ENCODE measurements at places on chromosomes 4 and X.

DNA sequence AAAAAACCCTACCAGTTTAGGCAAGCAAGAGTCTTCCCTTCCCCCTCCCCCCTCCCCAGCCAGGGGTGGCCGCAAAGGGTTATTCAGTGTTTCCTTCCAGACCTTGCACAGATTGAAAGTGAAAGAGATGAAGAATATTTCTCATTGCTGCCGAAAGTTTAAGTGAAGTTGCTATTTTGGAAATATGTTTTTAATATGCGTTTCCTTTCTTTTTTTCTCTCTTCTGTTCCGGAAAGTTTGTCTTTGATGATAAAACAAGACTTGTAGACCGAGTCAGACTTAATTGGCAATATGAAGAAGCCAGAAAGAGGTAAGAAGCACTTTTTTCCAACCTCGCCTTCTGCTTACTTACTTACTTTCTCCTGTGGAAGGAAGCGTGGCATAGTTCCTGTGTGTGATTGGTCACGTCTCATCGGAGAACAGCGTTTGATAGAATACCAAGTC lies 58.5 kb upstream of the CLCN4 start:
- DNase-seq = no peak

- DNase-seq = no peak
Observed at GRCh38 chr4:147753047-147753446, 21.2 kb downstream of the ARHGAP10 start.

GRCh38 chr4:124343661-124344171 lies 368.8 kb downstream of the ANKRD50 start:
- no peak for DNase-seq

DNA sequence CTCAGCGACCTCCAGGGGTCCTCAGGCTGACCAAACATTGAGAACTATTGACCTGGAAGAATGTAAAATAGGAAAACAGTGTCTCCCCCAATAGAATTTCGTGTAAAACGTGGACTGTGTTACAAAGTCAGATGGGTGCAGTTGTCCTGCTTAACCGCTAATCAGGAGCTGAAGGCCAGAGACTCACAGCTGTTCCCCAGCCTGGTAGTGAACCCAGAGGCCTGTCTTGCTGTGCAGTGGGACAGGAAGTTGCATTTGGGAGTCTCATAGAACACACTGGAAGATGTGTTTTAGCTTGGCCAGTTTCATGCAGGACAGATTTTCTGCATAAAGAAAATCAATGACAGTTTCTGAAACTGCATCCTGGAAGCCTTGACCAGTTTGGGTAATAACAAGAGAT lies 151.5 kb downstream of the PTTG2 start:
- no peak for DNase-seq

DNA sequence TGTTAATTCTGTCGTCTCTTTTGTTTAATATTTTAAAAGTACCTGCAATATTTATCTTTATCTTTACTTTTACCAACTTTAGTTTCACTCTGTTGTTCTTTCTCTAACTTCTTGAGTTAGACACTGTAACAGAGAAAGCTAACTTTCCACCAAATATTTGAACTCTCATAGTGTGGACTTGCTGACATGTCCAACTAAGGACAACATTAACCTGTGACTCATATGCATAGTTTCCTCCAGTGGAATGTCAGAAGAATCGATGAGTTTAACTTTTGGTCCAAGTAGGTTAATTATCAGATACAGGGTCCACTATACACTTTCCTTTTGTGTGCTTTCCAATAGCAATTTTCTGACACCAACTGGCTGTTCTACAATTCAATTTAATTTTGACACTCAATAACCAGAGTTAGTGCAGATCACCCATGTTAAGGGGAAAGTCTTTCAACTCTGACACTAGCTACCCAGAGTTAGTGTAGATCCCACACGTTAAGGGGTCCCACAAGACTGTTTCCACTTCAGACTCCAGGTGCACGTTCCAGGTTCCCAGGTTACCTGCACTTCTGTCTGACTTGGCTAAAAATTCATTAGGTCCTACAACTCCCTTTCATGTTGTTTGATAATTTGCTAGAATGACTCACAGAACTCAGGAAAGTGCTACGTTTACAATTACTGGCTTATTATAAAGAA lies 559.0 kb upstream of the AMOT start:
- no peak for DNase-seq

- DNase-seq = no peak
Observed at GRCh38 chr4:52904421-52904820, 42.3 kb downstream of the RASL11B start.

GRCh38 chr4:119735165-119735651 lies 106.6 kb upstream of the PDE5A start:
- no peak for DNase-seq

DNA sequence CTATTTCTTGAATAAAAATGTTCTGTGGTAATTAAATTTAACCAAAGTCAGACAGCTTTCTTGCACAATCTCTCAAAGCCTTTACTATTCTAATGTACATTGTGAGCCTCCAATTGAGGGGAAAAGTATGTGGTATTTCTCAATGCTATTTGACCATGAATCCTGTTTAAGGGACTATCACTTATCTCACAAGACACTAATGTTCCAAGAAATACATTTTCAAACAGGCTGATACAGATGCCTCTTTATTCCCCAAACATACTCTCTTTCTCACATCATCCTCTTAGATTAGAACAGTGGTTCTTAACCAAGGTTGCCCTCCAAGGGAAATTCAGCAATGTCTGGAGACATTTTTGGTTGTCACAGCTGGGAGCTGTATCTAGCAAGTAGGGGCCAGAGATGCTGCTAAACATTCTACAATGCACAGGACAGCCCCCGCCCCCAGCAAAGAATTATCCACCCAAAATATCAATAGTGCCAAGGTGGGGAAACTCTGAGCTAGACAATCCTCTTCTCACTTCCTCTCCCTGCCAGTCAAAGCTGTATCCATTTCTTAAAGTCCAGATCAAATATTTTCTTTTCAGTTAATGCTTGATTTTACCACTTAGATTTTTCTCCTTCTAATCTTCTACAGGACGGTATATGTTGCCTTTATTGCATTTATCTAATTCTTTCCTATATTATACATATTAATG lies 129.2 kb upstream of the TRIM2 start:
- DNase-seq = no peak

GRCh38 chr4:38670109-38670901 lies 6.3 kb downstream of the KLF3 start:
- DNase-seq = no peak

GRCh38 chr4:164890691-164891090 lies 13.7 kb downstream of the APELA start:
- DNase-seq = no peak

- DNase-seq = no peak
Observed at GRCh38 chr4:46947541-46947940, 38.5 kb upstream of the COX7B2 start.

DNA sequence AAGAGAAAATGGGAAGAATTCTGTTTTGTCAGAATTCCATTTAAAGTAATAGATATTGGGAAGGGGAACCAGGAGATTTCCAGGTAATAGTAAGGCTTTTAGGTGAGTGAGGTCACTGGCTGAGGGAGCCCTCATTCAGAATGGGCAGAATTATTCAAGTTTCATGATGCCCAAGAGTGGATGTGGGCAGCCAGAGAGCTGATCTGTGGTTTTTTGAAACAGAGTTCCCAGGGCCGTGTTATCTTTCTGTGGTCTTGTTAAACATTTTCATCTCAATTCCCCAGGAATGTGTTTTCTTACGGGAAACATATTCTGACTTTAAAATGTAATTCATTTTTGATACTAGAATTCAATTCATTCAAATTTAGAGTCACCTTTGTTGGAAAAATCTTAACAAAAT lies 182.0 kb upstream of the AADAT start:
- no peak for DNase-seq

GRCh38 chr4:3241898-3242524 lies 6.9 kb upstream of the MSANTD1 start:
- DNase-seq = no peak

DNA sequence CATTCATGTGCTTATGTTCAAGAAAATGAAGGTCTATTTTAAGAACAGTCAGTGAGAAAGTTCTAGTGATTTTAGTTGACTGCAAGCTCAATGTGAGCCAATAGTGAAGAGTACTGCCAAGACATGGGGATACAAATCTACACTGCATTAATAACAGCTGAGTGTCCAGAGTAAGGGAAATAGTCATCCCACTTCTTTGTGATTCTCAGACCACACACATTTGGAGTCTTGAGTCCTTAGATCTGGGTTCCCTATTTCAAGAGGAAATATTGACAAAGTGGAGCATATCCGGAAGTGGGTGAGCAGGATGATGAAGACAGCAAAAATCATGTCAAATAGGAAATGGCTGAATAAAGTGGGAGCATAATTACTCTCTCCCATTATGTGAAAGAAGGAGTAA lies 171.1 kb downstream of the LARP7 start:
- DNase-seq = no peak

- DNase-seq = no peak
Observed at GRCh38 chrX:39869846-39870601, 227.7 kb downstream of the BCOR start.

GRCh38 chr4:139274790-139275189 lies 5.2 kb downstream of the MGARP start:
- no peak for DNase-seq

DNA sequence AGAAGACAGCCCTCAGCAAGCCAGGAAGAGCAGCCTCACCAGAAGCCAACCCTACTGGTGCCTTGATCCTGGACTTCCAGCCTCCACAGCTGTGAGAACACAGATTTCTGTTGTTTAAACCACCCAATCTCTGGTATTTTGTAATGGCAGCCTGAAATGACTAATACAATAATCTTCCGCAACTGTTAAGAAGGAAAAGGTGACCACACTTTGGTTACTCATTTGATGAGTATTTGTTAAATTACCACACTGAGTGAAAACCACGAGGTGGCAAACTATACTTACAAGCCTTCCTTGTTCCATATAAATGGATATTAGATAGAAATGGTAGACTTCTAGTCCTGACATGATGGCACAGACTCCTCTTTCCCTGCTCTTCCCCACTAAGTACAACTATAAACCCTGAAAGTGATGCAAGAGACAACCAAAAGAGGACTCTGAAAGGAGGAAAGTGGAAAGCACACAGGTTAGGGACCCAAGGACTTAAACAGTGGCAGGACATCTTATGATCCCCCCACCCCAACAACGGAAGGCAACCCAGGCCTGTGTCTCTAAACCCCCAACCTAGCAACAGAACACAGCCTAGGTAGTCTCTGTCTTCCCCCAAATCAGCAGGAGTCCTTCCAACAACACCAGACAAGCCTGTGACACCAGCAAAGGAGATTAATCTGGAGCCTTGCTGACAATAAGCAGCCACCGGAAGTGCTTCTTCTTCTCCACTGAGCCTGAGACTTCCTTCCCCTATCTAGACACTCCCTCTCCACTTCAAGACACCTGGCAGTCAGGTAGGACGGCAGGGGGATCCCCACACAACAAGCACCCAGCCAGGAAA lies 12.3 kb downstream of the ZNF182 start:
- DNase-seq = no peak

- no peak for DNase-seq
Observed at GRCh38 chr4:81676537-81676936, 204.8 kb upstream of the RASGEF1B start.

GRCh38 chr4:75512386-75513211 lies 1.6 kb downstream of the RCHY1 start:
- DNase-seq = no peak

DNA sequence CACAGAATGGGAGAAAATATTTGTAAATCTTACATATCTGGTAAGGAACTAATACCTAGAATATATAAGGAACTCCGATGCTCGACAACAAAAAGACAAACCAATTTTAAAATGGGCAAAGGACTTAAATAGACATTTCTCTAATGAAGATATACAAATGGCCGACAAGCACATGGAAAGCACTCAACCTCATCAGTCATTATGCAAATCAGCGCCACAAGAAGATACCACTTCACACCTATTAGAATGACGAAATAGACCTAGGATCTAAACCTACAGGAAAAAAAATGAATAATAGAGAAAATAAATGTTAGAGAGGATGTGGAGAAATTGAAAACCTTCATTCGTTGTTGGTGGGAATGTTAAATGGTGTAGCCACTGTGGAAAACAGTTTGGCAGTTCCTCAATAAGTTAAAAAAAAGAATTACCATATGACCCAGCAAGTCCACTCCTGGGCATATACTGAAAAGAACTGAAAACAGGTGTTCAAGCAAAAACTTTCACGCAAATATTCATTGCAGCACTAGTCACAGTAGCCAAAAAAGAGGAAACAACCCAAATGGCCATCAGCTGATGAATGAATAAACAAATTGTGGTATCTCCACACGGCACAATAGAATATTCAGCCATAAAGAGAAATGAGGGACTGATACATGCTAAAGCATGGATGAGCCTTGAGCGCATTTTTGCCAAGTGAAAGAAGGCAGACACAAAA lies 57.3 kb upstream of the WDR19 start:
- DNase-seq = no peak

DNA sequence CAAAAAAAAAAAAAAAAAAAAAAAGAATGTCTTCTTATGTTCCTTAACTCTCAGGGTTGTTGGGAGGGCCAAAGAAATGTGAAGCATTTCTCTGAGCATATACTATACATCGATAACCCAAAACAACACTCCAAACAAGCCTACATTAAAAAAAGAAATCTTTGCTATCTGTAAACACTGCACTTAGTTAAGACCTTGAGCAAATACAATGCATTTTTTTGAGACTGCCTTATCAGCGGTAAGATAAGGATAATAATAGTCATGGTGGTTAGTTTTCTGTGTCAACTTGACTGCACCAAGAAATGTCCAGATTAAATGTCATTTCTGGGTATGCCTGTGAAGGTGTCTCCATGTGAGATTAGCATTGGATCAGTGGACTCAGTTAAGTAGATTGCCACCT lies 541.9 kb downstream of the PACRGL start:
- DNase-seq = no peak

DNA sequence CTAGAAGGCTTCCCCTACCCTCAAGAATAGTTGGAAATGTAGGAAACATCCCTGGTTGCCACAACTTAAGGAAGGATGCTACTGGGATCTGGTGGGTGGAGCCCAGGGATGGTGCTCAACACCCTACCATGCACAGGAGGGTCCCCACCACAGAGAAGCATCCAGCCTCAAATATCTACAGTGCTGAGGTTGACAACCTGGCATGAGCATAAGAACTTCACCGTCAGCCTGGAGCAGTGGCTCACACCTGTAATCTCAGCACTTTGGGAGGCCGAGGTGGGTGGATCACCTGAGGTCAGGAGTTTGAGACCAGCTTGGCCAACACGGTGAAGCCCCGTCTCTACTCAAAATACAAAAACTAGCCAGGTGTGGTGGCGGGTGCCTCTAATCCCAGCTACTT lies 24.0 kb upstream of the ASMTL start:
- no peak for DNase-seq

- no peak for DNase-seq
Observed at GRCh38 chr4:8438743-8439142, 1.8 kb downstream of the ACOX3 start.
